ENCODE measurements at places on chromosomes 16 and 17. TPM values are rescaled to one million over a fixed set of nuclear protein-coding genes. Genes with fewer than 3 reads are reported as not detected.

CCL8 gene
- total RNA-seq, result not detected

C17orf107 gene
- total RNA-seq, result not detected

CCL18 gene
- not detected for total RNA-seq

NOG gene
- total RNA-seq, result 2.3 TPM

DNA sequence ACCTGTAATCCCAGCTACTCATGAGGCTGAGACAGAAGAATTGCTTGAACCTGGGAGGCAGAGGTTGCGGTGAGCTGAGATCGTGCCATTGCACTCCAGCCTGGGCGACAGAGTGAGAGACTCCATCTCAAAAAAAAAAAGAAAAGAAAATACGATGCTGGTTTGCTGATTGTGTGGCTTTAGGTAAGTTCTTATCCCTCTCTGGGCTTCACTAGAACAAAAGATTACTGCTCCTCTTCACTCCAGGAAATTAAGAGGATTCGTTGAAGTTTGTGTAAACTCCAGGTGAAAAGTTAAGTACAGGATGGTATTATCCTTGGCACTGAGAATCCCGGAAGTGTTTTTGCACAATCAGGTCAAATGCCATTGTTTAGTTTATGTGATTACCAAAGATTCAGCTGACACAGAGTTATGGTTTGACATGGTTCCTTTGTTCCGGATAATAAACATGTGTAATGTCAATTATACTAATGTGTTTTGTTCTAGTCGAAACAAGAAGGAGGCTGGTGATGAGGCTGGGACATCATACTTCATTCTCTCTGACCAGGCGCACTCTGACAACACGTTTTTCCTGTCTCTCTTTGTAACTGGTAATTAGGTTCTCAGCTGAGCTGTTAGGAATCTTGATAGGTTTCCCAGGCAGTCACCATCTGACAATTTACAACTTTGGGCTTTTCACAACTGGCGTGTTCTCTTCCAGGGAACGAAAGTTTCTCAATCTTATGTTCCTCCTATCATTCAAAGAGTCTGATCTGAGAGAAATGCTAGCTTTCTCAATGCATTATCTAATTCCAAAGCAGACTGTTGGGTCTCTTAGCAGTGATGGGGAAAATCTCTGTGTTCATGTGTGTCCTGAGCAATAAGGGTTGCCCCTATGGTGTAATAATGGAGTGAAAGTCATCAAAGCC lies 10.8 kb upstream of the TAOK1 start:
- DNase-seq, result no peak

- no peak for DNase-seq
Observed at GRCh38 chr16:89368604-89369249, 121.6 kb downstream of the ANKRD11 start.

- no peak for DNase-seq
Observed at GRCh38 chr17:45429339-45430005, 3.2 kb downstream of the ARHGAP27 start.

DNA sequence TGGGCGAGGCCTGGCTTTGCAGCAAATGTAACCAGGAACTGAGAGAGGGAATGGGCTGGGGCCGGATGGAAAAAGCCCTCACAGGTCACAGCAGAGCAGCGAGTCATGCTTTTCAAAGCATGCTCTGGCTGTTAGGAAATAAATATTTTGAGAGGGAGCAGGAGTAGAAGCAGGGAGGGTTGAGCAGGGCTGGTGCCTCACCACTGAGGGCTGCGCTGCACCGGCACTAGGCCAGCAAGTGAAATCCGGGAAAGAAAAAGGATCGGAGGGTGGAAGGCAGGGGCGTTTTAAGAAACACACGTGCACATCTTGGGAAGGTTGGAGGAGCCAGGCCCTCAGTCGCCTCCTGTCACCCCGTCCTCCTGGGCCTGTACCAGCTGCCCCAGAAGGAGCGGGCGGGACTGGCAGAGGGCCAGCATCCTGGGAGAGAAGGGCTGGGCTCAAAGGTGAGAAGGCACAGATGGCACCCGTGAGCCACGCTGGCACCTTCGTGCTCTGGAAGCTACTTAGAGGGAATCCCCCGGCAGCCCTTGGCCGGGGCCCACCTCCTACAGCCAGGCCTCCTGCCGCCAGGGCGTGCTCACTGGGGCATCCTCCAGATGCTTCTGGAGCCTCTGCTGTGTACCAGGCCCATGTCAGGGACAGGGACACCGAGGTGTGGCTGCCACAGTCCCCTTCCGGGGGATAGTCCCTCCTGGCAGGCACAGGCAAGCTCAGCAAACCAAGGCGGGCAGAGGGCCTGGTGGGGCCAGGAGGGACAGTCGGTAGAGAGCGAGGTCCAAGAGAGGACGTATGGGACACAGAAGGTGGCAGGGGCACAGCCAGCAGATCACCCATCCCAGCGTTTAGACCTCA lies 71.5 kb upstream of the PLCG2 start:
- peak; percentile 93 for DNase-seq

- no peak for DNase-seq
Observed at GRCh38 chr17:82325286-82326180, 8.0 kb downstream of the SECTM1 start.

- no peak for DNase-seq
Observed at GRCh38 chr17:51607512-51607911, 347.2 kb downstream of the UTP18 start.
